ENCODE measurements at places on chromosomes 13 and 19. TPM values are rescaled to one million over a fixed set of nuclear protein-coding genes. Genes with fewer than 3 reads are reported as not detected.

DNA sequence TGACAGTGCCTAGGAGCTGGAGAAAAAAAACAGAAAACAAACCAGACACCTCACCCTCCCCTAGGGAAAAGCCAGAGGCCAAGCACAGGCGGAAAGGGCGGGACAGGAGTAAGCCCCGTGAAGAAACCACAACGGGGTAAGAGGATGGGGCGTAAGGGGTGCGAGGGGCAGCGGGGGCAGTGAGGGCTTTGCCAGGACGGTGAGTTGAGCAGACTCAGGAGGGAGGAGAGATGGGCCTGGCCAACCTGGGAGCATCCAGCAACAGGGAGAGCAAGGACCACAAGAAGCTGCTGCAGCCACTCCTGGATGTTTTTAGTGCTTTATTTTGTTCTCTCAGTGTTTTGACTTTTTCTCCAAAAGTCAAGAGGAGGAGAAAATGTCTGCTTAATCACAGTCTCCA, 114.1 kb upstream of the SOX1 start:
- DNase-seq: no peak

DNA sequence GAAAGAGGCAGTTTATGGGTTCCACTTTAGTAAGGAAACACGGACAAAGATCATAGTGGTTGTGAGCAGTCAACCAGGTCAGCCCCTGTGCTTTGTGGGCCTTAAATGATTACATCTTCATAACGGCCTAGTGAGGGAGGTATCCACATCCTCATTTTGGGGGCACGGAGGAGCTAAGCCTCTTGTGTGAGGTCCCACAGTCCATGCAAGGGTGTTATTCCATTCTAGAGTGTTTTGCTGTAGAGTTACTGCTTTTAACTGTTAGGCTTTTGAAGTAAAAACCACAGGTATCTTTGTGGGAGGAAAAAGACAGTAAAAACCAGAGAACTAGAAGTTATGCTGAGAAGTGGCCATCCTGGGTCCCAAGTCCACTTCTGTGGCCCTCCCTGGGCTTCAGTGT, 4.0 kb downstream of the NOP53 start:
- no peak for DNase-seq

DNA sequence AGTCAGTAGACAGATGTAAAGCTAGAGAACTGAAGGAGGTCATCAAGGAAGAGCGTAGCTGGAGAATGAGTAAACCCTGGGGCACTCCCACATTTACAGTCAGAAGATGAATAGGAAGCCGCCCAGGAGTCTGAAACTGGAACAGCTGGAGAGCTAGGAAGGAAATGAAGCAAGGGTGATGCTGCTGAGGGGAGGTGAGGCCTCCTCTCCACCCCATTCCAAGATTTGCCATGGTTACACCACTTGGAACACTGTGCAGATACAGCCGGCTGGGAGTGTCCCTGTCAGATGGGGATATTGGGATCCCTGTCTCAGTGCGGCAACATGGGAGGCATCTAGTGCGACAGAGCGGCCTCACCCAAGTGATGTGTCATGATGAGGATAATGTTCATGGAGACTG, 51.8 kb upstream of the GPI start:
- no peak for DNase-seq

DNA sequence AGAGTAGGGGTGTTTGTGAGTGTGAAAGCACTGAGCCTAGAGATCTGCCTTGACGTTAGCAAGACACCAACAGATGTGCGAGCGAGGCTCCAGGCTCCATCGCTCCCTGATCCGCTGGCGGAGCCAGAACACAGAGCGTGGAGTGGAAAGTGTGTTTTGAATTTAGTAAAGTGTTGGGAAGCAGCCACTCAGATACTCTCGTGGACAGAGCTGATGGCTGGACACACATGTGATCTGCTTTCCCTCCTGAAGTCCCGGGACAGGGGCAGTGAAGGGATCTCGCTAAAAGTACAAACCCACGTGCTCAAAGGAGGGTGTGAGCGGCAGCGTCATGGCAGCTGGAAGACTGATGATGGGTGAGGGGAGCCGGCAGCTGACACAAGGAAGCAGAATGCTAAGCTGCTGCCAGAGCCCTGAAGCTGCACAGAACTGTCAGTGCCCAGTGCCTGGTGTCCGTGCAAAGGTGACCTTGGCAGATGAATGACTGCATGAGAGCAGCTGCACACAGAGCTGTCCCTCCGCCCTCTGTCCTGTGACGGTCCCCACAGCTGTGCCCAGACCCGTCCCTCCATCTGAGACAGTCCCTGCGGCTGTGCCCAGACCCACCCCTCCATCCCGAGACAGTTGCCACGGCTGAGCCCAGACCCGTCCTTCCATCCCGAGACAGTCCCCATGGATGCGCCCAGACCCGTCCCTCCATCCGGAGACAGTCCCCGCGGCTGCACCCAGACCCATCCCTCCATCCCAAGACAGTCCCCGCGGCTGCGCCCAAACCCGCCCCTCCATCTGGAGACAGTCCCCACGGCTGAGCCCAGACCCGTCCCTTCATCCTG, 29.6 kb upstream of the TMEM255B start:
- peak; percentile 86 for DNase-seq

GRCh38 chr13:79880818-79881217, 399.9 kb downstream of the NDFIP2 start:
- no peak for DNase-seq

GRCh38 chr13:65855242-65855805, 1374.8 kb downstream of the PCDH9 start:
- no peak for DNase-seq

- DNase-seq: no peak
Observed at GRCh38 chr19:926323-926588, 421 bp downstream of the ARID3A start.

Gene LRRC63
- polyA plus RNA-seq: 0.17 TPM

- peak; percentile 85 for DNase-seq
Observed at GRCh38 chr19:36140304-36141038, 605 bp downstream of the CAPNS1 start.

Gene PODNL1
- polyA plus RNA-seq: 0.99 TPM

Gene ZNF571
- polyA plus RNA-seq: 6.1 TPM

DNA sequence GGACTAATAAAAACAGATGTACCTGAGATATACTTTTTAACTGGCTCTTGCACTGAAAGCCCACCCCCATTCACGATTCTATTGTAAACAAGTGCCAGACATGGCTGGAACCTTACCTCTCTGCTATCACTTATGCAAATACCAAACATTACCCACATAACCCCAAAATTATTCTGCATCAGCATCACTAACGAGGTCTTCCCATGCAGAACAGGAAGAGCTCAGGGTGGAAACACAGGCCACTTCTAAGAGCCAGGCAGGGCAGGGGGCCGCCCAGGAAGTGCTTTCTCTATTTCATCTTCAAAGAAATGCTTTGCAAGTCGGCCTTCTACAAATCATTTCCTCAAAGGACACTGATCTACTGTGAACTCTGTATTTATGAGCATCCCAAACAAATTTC, 7.3 kb downstream of the IRS2 start:
- no peak for DNase-seq

Gene FXYD7
- polyA plus RNA-seq: 0.96 TPM

- peak; percentile 70 for DNase-seq
Observed at GRCh38 chr19:1265615-1266128, 3.5 kb upstream of the CIRBP start.

DNA sequence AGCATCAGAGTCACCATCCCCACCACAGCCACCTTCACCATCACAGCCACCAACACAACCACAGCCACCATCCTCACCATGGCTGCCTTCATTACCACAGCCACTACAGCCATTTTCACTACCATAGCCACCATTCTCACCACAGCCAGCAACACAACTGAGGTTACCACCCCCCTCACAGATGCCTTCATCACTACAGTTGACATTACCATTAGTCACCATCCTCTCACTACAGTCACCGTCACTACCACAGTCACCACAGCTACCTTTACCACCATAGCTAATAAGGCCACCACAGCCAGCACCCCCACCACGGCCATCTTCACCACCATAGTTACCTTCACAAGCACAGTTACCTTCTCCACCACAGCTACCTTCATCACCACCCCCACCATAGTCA, 269.6 kb downstream of the DNAJC15 start:
- no peak for DNase-seq

Gene FGF9
- 7.3 TPM for polyA plus RNA-seq

DNA sequence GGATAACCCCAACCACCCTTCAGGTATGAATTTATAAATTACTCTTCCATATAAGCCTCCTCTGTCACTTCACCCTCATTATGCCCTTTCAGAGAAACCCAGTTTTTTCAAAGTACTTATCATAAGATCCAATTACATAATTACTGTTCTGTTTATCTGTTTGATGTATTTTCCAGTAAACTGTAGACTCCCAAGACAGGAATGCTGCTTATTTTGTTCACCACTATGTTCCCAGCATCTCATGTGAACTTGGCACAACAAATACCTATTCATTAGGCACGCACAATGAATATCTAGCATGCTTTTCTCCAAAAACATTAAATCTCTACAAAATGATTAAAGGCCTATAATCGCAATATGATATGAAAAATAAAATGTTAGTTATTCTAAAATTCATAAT, 13.2 kb downstream of the ENOX1 start:
- DNase-seq: no peak

Gene EMC10
- 122 TPM for polyA plus RNA-seq

Gene LSR
- 4.1 TPM for polyA plus RNA-seq

DNA sequence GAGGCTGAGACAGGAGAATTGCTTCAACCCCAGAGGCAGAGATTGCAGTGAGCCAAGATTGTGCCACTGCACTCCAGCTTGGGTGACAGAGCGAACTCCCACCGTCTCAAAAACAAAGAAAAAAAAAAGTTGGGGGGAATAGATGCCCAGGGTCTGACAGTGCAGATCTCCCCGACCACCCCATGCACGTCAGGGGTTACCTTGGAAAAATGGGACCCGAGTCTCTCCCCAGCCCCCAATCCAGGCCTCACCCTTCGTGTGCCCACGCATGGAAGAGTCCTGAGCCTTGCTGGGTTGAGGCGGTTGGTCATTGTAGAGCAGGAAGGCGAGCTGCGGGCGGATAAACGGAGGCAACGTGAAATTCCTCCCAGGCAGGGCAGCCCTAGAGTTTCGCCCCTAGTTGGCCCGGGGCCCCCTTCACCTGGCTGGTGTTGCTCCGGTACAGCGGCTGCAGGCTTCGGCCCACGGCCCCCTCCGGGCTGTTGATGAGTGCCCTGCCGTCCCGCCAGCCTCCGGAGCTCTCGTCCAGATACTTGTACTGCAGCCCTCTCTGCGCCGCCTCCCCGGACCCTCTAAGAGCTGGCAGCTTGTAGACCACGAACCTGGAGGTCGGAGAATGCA, 588 bp downstream of the DNASE2 start:
- no peak for DNase-seq

GRCh38 chr13:74931698-74932433, 550.1 kb downstream of the TBC1D4 start:
- DNase-seq: no peak

DNA sequence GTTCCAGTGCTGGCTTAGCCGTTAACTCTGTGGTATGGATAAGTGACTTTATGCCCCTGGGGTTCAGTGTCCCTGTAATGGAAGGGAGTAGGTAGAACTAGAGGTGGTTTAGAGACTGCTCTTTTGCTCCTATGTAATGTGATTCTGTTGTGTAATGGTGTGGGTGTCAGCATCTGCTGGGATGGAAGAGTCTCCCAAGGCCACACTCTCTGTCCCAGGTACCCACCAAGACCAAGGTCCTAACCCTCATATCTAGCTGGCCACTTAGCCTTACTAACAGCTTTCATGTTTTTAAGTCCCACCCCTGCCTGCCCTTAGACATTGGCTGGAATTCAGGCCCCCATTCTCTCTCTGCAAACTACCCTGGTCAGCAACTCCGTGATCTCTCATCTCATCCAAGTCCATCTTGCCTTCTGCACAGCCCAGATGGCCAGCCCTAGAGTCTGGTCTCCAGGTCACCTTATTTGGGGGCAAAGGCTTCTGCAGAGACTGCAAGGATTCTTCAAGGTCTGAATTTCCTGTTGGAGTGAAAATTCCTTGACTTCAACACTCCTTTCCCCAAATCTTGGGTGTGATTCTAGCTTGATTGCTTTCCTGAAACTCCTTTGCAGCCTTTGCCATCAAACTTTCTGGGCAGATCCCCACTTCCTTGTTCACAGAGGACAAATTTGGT, 48.4 kb downstream of the SERP2 start:
- DNase-seq: no peak

DNA sequence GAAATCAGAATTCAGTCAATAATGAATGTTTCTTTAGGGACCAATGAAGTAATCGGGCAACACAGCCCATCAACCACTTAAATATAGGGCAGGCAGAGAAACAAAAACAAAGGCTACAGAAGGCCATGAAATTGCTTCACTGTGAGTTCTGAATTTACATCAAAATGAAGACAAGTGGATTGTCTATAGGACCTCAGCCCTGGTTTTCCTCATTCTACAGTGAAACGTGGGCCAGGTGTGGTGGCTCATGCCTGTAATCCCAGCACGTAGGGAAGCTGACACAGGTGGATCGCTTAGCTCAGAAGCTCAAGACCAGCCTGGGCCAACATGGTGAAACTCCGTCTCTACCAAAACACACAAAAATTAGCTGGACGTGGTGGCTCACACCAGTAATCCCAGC, 416.0 kb downstream of the KLF12 start:
- DNase-seq: no peak

Gene SELENOV
- 0.48 TPM for polyA plus RNA-seq

DNA sequence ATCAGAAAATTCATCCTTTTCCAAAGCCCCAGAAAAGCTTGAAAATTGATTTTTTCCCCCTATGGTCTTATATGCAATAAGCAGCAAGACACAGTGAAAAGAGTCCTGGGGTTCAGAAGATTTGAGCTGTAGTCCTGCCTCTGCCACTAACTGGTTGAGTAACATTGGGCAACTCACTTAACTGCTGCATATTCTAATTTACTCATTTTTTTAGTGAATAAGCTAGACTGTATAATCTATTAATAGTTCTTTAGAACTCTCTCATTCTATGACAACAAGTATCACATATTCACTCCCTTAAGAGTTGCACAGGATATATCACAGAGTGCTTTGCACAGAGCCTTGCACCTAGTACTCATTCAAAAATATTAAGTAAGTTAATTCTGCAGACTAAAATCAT, 110.8 kb downstream of the STOML3 start:
- no peak for DNase-seq

DNA sequence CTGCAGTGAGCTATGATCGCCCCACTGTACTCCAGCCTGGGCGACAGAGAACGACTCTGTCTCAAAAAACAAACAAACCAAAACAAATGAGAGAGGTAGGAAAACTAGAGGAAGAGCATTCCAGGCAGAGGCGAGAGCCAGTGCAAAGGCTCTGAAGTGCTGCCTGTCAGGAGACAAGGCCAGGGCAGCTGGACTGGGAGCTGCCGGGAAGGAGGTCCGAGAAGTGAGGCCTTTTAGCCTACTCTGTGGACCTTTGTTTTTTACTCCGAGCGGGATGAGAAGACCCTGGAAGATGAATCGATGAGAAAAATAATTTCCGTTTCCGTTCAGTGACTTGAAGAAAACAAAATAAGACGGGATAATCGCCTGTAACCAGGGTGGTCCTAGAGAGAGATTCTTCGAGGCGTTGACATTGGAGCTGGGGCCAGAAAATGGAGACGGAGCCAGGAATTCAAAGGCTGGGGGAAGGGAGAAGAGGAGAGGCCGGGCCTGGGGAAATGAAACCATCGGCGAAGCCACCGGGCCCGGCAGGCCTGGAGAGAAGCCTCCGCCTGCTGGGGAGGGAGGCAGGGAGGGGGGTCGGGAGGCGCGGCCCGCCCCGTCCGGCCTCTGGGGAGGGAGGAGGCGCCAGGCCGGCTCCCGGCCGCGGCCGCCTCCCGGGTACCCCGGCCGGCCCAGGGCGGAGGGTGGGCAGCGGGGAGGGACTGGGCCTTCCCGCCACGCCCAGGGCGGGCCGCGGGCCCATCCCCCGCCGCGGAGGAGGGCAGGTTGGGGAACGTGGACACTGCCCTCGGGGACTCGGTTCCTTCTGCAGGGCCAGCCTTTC, 7.8 kb upstream of the SERTAD1 start:
- DNase-seq: peak; percentile 98
